Midbrain (tissue), 1 donor: ENCODE measurements at places on chromosomes 12 and 14.

DNA sequence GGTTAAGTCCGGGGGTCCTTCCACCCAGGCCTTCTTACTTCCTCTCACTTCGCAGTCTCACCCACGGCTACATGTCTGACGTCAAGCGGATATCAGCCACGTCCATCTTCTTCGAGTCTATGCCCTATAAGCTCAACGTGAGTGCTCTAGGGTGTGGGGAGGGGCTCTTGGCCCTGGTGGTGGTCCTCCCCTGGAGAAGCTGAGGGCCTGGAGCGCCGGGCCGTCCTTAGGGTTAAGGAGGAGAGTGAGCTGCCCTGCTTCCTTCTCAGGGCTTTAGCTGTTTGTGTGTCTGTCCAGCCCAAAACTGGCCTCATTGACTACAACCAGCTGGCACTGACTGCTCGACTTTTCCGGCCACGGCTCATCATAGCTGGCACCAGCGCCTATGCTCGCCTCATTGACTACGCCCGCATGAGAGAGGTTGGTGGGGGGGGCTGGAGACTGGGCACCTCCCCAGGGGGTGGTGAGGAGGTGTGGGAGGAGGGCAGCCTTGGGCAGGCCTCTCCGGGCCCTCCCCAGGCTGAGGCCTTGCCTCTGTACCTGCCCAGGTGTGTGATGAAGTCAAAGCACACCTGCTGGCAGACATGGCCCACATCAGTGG is 2.7 kb downstream of the SHMT2 start:
- DNase-seq = no peak

GRCh38 chr12:82687021-82688011 is 610 bp downstream of the TMTC2 start:
- DNase-seq = peak; percentile 60

GRCh38 chr12:82930301-82930700 is 243.6 kb downstream of the TMTC2 start:
- DNase-seq = no peak

DNA sequence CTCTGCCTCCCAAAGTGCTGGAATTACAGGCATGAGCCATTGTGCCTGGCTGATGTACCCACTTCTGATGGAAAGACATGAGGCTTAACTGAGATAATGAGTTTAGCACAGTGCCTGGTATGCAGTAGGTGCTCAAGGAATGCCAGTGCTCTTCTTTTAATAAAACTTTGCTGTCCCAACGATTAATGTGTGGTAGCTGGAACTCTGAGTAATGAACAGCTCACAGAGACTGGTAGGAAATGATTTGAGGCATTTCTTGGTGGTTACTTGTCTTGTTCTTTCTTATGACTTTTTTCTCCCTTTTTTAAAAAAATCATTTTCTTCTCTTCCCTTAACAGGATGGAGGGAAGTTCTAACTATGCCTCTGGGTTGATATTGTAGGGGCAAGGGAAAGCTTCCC is 235.7 kb upstream of the PWP1 start:
- no peak for DNase-seq

- DNase-seq = no peak
Measured at GRCh38 chr12:48175613-48176416, 7.6 kb upstream of the CCDC184 start.
